Esophagus (tissue), 2 donors: ENCODE measurements at places on chromosomes 11 and 22. TPM values are rescaled to one million over a fixed set of nuclear protein-coding genes. Genes with fewer than 3 reads are reported as not detected.

The RAPSN gene
- 0.16 TPM for polyA plus RNA-seq

The KIRREL3 gene
- polyA plus RNA-seq = 0.05 TPM

The CYTH4 gene
- polyA plus RNA-seq = 4.1 TPM

The SMC1B gene
- polyA plus RNA-seq = not detected
